Caco-2 (cell line): ENCODE measurements at places on chromosomes 4 and X. TPM values are rescaled to one million over a fixed set of nuclear protein-coding genes. Genes with fewer than 3 reads are reported as not detected.

DNA sequence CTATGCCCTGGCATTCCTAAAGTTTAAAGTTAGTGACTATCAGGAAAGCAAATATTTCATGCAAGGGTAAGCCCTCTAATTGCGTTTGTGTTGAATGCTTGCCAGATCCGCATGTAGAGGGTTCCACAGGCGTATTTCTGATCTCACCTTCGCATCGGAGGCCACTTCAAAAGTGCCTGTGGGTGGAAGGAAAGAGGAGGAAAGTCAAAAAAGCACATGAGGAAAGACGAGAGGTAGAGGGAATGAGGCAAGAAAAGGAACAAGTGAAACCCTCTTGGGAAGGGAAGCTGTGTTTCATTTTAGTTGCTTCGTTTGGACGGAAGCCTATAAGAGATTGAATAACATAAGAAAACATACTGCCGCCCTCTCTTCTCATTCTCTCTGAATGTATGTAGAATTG is 628.8 kb downstream of the SPRY1 start:
- no peak for DNase-seq

DNA sequence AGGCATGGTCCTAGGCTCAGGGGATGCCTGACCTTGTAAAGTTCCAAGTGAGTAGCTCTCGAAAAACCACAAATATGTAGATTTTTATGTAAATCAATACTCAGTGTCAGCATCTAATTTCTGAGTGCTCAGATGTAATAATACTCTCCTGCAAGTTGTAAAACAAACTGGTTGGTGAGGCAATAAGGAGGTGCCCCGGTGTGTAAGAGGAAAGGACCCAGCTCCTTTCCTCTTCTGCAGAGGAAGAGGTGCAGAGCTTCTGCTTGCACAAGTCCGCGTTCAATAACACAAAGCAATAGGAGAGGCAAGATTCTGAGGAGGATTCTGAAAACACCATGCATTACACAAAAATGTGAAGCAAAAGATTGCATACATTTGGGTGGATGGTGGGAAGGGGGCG is 43.6 kb upstream of the ENPP6 start:
- DNase-seq: no peak

GRCh38 chr4:168453146-168453545 is 27.1 kb downstream of the DDX60L start:
- DNase-seq: no peak

SLC7A11 gene
- total RNA-seq: 32.9 and 41.1 TPM in 2 replicates

HTR2C gene
- not detected in 2 replicates for total RNA-seq

- DNase-seq: no peak
Observed at GRCh38 chrX:30067677-30068076, 147.7 kb upstream of the MAGEB2 start.

GRCh38 chr4:16450724-16451123 is 224.5 kb upstream of the TAPT1 start:
- no peak for DNase-seq

TBC1D8B gene
- 7.4 and 8.7 TPM in 2 replicates for total RNA-seq

- DNase-seq: no peak
Observed at GRCh38 chrX:109511113-109511512, 25.5 kb upstream of the NXT2 start.
